A549 treated with CpdA at 1 μM for 4 hours (cell line): ENCODE measurements at places on chromosomes 2 and 18. TPM values are rescaled to one million over a fixed set of nuclear protein-coding genes. Genes with fewer than 3 reads are reported as not detected.

ACVR1C gene
- 0.01 to 0.05 TPM (median 0.02 TPM) in 4 of 5 replicates, not detected in the other for total RNA-seq

CHRND gene
- not detected in 5 replicates for total RNA-seq

BMP10 gene
- not detected in 5 replicates for total RNA-seq

TMEM163 gene
- total RNA-seq, result 0.07 to 0.12 TPM (median 0.07 TPM) in 3 of 5 replicates, not detected in the others

ZRANB3 gene
- 4.9 to 7.0 TPM (median 6.0 TPM) in 5 replicates for total RNA-seq

UGT1A1 gene
- 0.65 to 1.3 TPM (median 0.71 TPM) in 5 replicates for total RNA-seq

HOXD11 gene
- total RNA-seq, result 6.1 to 8.3 TPM (median 6.6 TPM) in 5 replicates

CCNT2 gene
- total RNA-seq, result 9.1 to 11.4 TPM (median 9.9 TPM) in 5 replicates

APOB gene
- total RNA-seq, result 0.29 TPM in 1 of 5 replicates, not detected in the others

RNF25 gene
- total RNA-seq, result 43.3 to 48.2 TPM (median 44.4 TPM) in 5 replicates

SAG gene
- total RNA-seq, result not detected in 5 replicates

CYBRD1 gene
- total RNA-seq, result 26.3 to 37.3 TPM (median 34.4 TPM) in 5 replicates

IL36B gene
- total RNA-seq, result 0.11 to 0.13 TPM in 2 of 5 replicates, not detected in the others

CDK5R2 gene
- total RNA-seq, result 0.89 to 3.2 TPM (median 2.2 TPM) in 5 replicates
